Peyer's patch (tissue), 4 donors: ENCODE measurements at places on chromosomes 6 and 20.
A peak's percentile ranks its signal among the peaks of the same experiment; 100 is the strongest.

DNA sequence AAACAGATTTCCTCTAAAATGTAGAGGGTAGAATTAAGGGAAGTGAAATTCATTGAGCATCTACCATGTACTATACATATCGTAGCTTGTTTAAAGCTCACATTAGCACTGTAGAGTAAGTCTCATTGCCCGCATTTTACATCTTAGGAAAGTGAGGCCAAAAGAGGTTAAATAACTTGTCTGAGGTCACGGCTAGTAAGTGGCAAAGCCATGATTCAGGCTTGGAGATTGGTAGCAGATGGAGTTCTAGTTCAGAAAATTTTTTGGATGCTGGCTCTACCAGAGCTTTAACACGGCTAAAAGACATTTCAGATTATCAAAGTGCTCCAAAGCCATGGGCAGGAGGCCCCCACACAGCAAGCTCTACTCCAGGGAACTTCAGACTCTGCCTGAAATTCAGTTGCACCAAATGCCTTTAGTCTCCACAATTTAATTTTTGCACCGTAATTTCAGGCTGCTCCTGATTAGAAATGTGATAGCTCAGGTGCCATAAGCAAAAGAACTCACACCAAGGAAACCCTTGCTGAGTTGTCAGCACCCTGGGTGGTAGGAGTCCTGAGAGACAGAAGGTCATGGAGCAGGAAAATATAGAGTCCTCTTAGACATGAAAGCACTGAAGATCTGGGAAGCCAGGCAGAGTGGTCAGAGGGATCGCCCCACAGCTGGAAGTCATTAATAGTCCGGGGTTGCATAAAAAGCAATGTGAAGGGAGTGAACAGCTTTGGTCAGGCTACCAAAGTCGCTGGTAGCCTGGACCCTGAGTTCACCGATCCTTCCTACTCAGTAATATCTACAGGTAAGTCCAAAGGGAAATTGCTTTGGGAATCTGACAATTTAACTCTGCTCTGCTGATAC lies 55.2 kb upstream of the ASIP start:
- DNase-seq, result no peak

DNA sequence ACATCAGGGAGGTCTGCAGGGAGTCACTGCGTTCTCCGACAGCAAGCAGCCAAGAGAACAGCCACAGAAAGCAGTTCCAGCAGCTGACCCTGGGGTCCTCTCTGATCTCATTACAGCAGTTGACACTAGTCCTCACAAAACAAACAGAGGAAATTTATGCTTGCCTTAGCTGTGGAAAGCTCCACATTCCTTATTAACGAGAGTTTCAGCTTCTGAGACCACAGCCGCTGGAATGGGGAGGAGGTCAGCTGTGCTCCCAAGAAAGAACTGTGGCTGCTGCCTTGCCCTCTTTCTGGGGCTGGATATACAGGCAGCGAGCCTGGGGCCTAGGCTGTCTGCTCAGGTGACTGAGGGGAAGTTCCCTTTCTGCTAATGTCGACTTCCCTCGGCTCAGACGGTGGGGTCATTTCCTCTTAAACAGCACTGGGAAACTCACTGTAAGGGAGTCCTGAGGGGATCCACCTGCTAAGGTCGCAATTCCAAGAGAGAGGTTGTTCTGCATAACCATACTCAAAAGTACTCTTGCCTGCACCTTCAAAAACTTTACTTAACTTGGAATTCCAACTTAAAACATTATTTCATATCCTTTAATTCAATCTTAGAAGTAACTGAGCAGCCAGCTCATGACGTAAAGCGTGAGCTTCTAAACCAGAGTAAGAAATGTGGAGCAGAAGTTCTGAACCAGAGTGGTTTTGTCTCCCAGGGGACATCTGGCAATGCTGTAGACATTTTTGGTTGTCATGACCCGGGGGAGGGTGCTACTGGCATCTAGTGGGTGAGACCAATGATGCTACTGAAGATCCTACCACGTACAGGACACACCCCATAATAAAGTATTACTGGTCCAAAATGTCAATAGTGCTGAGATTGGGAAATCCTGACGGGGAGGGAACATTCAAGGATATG lies 80.3 kb downstream of the BACH2 start:
- DNase-seq, result peak; percentile 76

DNA sequence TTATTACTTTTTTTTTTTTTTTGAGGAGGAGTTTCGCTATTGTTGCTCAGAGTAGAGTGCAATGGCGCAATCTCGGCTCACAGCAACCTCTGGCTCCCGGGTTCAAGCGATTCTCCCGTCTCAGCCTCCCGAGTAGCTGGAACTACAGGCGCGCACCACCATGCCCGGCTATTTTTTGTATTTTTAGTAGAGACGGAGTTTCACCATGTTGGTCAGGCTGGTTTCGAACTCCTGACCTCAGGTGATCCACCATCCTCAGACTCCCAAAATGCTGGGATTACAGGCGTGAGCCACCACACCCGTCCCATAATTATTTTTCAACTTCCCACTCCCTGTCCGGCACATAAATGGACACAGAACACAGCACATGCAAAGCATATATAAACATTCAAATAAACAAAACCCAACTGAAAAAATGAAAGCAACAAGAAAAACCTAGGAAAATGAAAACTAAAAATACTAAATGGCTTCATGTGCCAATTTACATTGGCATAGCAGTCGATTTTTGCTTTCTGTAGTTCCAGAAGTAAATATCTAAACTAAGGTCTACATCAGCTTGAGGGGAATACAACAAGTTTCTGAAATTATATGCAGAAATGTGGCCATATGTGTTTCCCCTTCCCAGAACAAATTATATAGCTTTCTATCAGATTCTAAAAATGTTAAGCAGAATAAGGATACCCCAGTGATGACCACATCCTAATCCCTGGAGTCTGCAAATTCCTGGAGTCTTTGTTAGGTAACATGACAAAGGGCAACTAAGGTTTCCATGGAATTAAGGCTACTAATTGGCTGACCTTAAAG lies 113.9 kb downstream of the HFE start:
- DNase-seq, result no peak

GRCh38 chr20:31644701-31645100 lies 7.0 kb downstream of the COX4I2 start:
- DNase-seq, result no peak

DNA sequence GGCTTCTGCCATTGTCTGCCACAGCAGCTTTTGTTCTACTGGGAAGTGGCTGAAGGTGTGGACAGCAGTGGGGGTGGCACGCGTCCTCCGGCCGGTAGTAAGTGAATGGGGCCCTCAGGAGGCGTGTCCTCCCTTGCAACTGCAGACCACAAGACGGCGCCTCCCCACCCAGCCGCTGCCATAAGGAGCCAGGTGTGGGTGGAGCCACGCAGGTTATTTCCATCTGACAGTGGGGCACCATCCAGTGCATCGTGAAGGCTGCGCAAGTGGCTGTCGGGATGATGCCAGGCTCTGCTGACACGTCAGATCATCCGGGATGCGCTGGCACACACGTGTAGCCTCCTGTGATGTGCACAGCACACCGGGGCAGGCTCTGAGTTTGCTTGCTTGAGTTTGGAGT lies 379.7 kb downstream of the CDH4 start:
- no peak for DNase-seq

- no peak for DNase-seq
Measured at GRCh38 chr6:42787063-42787472, 5.2 kb downstream of the BICRAL start.

DNA sequence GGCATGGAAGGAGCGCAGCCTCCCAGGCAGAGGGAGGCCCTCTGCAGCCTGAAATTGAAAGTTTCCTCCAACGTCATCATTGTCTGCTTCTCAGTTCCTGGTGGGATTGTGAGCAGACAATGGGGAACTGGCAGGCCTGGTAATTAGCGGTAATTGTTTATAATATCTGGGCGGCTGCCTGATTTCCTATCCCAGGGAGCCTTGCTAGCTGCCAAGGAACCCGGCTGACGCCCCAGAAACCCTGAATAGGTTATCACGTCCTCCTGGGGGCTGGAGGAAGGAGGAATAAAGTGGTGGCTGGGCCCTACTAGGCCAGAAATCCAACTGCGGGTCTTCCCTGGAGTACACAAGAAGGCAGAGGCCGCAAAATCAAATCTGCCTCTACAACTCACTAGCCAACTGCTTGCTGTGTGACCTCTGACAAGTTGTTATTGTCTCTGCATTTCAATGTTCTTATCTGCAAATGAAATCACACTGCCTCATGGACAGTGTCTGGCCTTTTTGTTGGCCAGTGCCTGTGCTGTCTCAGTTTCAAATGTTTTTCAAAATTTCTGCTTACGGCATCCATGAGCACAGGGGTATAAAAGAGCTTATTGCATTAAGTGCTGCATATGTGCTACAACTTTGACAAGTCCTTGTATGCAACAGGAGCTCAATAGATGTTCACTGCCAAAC lies 16.9 kb downstream of the KCNK15 start:
- no peak for DNase-seq

DNA sequence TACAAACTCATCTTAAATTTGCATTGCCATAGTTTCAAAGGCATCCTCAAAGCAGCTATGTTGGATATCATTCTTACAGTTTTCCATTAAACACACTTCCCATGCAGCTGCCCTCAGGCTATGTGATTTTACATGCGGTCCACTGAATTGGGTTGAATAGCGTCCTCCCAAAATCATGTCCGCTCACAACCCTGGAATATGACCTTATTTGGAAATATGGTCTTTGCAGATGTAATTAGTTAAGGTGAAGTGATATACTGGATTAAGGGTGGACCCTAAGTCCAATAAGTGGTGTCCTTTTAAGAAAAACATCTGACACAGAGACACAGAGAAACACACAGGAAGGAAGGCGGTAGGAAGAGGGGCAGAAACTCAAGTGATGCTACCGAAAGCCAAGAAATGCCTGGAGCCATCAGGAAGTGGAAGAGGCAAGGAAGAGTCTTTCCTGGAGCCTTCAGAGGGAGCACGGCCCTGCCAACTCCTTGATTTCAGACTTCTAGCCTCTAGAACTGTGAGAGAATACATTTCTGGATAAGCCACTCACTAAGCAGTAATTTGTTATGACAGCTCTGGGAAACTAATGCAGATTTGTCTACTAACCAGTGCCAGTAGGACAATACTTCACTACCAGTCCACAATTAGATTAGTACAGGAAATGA lies 42.7 kb upstream of the NHSL1 start:
- DNase-seq, result no peak

- DNase-seq, result peak; percentile 61
Measured at GRCh38 chr20:32470025-32470861, 112.1 kb downstream of the ASXL1 start.

GRCh38 chr6:141482796-141483597 lies 649.7 kb upstream of the GJE1 start:
- no peak for DNase-seq

DNA sequence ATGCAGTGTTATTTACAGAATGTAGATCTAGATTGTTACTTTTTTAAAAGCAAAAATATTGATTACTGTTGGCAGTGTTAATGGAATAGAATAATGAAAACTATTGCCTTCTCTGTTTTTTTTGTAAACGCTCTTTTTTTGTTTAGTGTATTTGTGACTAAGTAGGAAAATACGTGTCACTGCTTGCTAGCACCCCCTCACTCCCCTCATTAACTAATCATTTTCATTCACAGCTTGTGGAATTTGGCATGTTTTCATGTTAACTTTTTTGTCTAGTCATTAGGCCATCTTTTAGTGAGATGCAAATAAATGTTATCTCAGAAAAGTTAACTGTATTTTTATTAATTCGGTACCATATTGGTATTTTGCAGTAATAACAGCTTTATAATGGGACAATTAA lies 29.8 kb downstream of the ADGRG6 start:
- no peak for DNase-seq

GRCh38 chr20:22993823-22994222 lies 41.3 kb upstream of the SSTR4 start:
- no peak for DNase-seq

DNA sequence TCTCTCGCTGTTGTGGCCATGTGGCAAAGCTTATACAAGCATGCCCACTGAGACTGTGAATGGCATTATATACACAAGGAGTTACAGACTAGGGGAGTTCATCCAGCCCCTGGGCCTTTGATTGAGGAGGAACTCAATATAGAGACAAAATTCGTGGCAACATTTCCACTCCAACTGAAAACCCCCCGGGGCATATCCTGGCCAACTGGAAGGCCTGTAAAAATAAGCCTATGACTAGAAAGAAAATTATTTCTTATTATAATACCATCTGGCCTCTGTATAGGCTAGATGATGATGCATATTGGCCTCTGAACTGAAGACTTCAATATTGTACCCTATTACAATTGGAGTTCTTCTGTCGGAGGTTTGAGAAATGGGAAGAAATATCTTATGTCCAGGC lies 175.5 kb upstream of the GJE1 start:
- no peak for DNase-seq

GRCh38 chr6:16758163-16758975 lies 2.9 kb downstream of the ATXN1 start:
- no peak for DNase-seq

- no peak for DNase-seq
Measured at GRCh38 chr6:127570739-127571389, 6.1 kb upstream of the C6orf58 start.

DNA sequence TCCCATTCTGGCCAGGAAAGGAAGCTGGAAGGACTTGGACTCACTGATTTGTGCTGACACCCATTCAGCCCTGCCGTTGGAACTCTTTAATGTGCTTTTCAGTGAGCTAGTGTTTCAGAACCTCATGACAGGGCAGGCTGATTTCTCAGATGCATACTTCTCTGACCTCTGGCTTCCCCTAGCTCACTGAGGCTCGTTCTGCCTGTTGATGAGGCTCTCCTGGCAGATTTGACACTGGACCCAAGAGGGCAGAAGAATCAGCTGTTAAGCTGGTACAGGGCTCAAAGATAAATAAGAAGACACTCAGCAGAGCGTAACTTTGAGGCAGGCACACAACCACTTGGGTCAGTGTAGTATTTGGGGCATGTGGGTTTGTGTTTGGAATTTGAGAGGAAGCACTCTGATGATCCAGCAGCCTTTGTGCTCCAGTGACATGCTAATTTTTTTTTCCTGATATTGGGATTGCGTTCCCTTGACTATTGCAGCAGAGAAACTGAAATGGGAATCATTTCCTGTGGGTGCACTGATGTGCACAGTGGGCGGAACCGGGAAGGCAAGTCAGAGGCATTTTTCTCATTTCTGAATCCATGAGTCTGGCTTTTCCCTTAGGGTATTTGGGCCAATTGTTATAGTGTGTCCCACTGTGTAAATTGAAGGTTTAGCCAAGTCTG lies 80.2 kb downstream of the CARMIL1 start:
- no peak for DNase-seq

GRCh38 chr6:30689985-30690384 lies 799 bp downstream of the NRM start:
- DNase-seq, result no peak

DNA sequence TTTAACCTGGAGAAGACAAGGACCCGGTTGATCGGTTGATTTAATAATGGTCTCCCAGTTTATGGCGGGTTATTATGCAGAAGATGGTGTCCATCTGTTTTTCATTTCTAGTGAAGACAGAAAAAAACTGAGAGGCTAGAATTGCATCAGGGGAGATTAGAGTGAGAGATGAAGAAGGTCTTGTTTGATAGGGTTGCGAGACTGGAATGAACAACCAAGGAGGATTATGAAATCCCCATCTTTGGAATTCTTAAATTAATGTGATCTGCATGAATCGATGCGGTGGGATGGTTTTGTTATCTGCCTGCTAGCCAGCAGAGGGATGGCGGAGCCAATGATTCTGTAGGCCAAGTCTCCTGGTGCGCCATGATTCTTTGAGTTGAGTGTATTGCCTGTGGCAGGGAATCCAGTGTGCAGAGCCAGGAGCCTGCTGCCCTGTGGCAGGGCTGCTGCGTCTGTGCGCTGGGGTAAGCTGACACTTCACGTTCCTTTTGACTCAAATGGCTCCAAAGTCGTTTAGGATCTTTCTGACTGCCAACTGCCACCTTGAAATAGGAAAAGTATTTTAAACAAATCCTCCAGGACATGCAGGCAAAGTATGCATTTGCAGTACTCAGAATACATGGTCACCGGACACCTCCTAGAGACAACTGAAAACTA lies 200.1 kb downstream of the CLIC5 start:
- no peak for DNase-seq
